NCI-H524 treated with DMSO at 0.1 percent for 48 hours (cell line): ENCODE measurements at places on chromosomes 12 and 14.

- DNase-seq, result no peak
These were observed 31.5 kb upstream of the CCT2 start for GRCh38 chr12:69553628-69554248.

DNA sequence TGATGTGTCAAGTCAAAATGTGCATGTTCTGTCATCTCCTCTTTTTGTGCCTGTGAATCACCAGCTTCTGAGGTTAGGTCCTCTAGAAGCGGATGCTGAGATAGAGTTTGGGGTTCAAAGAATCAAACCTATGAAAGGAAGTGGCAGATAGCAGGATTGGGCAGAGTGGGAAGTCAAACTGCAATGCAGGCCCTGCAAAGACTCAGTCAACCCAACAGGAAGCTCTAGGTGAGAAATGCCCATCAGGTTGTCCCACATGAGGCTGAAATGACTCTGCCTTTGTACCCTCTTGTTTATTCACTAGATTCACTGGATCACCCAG, 4.5 kb upstream of the MIA2 start:
- DNase-seq, result no peak

- DNase-seq, result peak; percentile 94
These were observed at the start of gene NFATC4 for GRCh38 chr14:24367514-24368211. NFATC4 (plus strand) TSS chr14:24368184; CDS start chr14:24368341, 157 bp downstream.

GRCh38 chr14:38789805-38790204, 313.2 kb downstream of the SEC23A start:
- no peak for DNase-seq

DNA sequence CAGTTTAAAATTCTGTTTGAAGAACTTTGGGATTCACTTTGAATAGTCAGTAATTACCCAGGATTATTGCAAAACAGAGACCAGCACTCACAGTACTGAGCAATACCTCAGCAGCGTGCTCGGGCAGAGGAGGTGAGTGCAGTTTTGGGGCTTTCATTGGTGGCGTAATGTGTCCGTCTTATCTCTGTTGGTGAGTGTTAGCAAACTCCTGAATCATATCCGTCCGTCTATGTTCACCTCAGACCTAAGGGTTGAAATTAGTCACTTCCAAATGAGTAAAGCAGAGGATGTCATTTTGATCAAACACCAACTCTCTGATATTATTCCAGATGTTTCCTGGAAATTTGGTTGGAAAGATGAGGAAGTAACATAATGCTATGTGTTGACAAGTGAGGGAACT, 82.8 kb downstream of the BORCS5 start:
- no peak for DNase-seq

DNA sequence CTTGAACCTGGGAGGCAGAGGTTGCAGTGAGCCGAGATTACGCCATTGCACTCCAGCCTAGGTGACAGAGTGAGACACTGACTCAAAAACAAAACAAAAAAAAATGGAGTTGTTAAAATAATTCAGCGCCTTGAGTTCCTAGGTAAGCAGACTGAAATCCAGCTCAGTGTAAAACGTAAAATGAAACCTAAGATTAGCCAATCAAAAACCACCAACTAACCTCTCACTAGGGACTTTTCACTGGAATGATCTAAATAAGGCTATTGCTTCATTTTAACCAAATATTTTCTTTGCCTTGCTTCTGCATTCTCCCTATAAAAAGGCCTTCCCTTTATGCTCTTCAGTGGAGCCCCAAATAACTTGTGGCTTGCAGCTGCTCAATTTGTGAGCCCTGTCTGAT, 91.6 kb upstream of the HIF1A start:
- no peak for DNase-seq

- DNase-seq, result peak; percentile 14
These were observed 89.2 kb downstream of the PDZRN4 start for GRCh38 chr12:41277100-41277945.

- no peak for DNase-seq
These were observed 7.3 kb downstream of the PHB2 start for GRCh38 chr12:6963016-6963731.

DNA sequence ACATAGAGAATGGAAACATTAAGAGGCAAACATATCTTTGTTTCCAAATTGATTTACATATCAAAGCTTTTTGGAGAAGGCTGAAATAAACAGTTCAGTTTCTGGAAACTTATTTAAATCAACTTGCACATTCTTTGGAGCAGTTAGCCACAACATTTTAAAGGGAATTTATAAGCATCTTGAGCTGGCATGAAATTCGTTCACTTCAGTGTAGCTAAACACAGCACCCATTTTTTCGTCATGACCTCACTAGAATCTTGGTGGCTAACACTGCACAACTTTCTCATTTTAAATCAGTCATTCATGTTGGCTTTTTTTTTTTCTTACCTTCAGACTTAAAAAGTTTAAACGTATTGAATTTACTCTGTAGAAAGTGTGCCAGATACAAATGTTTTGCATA, 1139.9 kb upstream of the FLRT2 start:
- DNase-seq, result no peak

- DNase-seq, result no peak
These were observed 5.5 kb downstream of the CEP170B start for GRCh38 chr14:104870368-104871144.

DNA sequence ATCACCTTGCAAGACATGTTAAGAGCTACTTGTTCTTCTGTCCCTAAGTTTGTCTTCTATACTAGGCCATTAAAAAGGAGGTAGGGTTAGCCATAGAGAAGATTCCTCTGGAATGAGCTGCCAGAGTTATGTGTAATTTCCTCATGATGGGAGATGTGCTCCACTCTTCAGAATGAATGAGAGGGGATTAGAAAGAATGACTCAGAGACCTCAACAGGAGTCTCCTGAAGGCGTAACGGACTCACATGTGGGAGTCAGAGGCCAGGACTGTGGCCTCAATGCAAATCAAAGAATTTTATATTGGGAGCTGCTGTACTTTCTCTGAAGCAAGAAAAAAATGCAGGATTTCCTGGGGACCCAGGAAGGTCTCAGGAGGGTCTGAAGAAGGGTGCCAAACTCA, 87.8 kb upstream of the ATXN7L3B start:
- DNase-seq, result no peak

DNA sequence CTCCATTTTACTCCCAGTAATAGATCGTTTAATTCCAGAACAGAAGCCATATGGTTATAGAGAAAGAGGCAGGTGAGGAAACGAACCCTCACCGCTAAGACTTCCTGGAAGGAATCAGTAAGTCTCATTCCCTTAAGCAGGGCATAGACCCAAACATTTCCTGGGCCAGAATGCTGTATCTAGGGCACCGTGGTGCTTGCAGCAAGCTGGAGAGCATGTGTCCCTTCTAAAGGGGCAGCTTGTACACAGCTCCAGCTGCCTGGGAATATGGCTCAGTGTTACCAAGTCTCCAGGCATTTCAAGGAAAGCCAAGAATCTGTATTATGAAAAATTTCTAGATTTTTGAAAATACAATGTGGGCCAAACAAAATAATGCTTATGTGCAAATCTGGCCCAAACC, 73.4 kb downstream of the PPM1H start:
- no peak for DNase-seq

- no peak for DNase-seq
These were observed 436 bp downstream of the VPS33A start for GRCh38 chr12:122265886-122266229.

DNA sequence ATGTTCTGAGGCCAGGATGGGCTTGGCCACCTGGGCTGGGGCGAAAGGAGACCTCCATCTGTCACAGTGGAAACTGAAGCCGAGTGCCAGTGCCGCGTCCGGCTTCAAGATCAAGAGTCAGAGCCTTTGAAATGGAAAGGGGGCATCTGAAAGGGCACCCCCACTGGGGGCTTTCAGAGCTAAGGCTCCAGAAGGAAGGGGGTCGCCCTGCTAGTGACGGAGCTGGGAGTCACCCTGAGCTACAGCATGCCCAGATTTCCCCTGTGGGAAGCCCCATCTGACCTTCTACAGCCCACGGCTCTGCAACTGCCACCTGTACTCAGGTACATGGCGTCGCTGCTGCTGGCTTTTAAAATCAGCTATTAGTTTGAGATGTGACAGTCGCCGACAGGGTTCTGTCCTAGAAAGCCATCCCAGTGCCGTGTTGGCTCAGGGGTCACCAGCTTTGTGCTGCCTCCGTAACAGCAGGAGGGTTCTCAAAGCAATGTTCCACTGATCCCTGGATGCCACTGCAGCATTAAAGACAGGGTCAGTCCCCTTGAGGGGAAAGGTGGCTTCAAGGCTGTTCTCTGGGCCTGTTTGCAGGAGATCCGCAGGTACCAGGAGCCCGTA, 31.5 kb downstream of the CCNK start:
- DNase-seq, result no peak

DNA sequence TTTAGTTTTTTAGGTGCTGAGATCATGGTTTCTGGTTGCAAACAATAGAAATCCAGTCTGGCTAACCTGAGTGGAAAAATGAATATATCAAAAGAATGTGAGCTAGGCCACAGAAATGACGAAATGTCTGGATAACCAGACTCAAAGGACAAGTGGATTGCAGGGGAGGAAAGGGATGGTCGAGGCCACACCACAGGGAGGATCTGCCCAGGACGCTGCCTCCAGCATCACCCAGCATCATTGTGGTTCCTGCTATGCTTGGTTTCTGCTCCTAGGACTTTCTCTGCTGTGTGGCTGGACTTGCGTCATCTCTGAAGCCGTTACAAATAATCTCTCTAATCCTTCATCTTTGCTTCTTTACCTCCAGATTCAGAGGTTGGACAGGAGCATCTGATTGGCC, 80.4 kb downstream of the TTC8 start:
- no peak for DNase-seq

DNA sequence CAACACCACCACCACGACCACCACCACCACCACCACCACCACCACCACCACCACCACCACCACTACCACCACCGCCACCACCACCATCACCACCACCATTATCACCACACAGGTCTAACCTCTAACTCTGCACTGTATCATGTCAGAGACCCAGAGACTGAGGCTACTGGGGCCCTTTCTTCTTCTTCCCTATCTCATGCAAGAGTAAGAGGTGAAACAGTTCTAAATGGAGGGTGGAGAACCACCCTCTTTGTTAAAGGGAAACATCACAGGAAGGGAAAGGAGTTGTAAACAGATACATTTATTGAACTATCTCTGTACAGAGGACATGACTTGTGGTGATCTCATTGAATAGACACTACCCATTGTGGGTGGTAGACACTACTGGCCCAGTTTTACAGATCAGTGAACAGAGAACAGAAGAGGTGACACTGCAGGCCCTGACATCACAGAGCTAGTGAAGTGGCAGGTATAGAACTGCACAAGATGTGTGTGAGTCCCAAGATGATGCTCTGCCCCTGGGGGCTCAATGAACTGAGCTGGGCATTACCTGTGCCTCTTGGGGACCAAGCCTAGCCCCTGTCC, 91.6 kb downstream of the FOXN3 start:
- no peak for DNase-seq

DNA sequence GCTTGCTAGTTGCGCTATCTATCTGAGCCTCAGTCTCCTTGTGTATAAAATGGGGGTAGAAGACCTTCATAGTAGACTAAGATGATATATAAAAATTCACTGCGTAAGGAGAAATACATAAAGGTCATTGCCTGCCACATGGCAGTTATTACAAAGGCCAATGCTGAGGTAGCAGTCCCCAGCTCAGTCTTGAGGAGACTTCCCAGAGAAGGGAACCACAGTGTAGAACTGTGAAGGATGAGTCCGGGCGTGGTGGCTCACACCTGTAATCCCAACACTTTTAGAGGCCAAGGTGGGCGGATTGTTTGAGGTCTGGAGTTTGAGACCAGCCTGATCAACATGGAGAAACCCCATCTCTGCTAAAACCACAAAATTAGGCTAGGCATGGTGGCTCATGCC, 17.1 kb upstream of the SP7 start:
- no peak for DNase-seq

DNA sequence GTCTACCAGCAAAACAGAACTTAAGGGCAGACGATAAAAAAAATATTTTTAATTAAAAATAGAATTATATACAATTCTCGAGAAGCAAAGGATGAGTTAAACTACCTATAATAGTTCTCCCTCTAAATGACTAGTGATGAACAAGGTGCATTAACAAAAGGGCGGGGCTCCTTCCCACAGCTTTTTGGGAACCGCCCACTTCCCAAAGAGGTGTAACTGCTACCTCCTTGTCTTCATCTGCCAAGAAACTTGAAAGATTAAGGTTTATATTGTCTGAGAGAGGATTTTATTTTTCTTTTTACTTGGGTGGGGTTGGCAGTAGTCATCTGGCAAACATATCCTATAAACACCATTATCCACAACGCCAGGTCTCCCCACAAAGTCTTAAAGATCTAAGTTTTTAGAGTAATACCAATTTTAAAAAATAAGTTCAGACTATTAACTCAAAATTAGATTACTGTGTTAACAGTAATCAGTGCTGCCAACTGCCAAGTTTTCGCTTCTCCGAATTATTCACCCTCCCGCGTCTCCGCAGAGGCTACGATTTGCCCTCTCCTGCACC, 938 bp downstream of the RALGAPA1 start:
- DNase-seq, result no peak

DNA sequence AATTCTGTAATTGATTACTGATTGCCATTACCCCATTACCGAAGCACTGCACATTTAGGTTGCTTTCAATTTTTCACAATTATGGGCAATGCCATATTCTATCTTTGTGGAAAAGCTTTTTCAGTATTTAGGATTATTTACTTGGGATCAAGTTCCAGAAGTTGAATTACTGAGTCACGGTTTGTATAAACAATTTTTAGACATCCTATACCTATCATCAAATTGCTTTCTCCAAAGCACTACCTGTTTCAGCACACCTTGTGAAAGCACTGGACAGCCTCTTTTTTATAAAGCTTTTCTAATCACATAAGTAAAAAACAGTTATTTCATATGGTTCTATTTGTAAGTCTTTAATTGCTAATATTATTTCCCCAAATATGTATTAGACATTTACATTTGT, 221.5 kb upstream of the CAND1 start:
- no peak for DNase-seq

- no peak for DNase-seq
These were observed 7.4 kb downstream of the NKX2-1 start for GRCh38 chr14:36512585-36513003.

DNA sequence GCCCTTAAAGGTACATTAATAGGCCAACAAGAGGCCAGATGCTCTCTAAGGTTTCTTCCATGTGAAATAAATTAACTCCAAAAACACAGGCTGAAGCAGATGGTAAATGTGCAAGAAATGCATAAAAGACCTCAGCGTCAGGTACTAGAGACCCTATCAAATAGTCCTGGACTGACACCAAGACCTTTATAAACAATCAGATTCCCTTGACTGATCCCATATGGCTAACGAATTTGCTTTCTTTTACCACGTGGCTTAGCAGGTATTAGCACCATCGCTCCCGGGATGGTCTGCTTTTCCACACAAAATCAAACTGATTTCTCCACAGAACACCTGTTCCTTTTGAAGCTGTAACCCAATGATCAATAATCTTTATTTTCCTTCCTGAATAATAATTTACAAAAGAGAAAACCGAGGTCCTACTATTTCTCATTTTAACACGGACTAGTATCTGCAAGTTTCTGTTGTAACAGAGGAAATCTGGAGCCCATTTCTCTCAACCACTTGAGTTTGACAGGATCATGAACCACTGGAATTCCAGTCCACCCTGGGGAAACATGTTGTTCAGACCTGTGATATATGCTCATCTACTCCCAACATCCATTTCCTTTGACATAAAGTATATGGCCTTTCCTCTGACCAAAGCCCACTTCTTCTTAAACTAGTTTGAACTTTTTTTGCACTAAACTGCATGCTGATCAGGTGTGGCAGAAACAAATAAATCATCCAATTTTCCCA, 48.2 kb upstream of the DAAM1 start:
- peak; percentile 100 for DNase-seq
